ENCODE measurements at places on chromosomes 11 and 22.

DNA sequence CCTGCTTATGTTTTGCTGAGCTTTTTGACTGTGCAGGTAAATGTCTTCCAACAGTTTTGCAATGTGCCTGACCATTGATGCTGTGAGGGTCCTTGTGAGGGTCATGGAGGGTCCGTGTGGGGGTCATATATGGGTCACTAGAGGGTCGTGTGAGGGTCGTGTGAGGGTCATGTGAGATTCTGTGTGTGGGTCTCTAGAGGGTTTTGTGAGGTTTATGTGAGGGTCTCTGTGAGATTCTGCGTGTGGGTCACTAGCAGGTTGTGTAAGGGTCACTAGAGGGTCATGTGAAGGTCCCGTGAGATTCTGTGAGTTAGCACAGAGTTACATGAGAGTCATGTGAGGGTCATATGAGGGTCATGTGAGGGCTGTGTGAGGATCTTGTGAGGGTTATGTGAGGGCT, 263.9 kb upstream of the B3GAT1 start:
- DNase-seq, result no peak

GRCh38 chr22:27045103-27045947, 387.9 kb downstream of the MIAT start:
- no peak for DNase-seq

GRCh38 chr11:71062199-71062598, 190.2 kb downstream of the SHANK2 start:
- no peak for DNase-seq

GRCh38 chr22:30947816-30948454, 20.6 kb downstream of the MORC2 start:
- DNase-seq, result no peak

DNA sequence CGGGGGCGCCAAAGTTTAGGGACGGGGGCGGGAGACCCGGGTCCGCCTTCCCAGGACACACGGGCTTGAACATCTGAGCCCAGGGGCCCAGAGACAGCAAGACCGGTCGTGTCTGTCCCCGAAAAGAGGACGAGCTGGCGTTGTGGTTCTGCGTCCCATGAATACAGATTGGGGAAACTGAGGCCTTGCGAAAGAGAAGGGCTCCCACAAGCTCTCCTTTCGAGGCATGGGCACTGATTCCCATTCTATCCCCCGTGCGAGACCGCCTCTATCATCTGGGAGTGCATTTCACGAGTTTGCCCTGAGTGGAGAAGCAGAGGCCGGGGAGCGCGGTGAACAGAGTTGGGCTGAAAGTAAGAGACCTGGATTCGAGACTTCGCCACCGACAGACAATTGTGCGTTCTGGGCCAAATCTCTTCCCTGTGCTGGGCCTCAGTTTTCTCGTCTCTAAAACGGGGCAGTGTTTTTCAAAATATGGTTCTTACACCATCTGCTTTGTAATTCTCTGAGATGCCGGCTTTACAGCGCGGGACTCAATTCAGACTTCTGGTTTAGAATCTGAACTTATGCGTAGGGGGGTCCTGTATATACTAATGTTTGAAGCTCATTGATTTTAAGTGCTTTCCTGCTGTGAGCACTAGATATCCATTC, 471 bp downstream of the RNF185 start:
- peak; percentile 29 for DNase-seq

- DNase-seq, result no peak
These were observed 226.3 kb downstream of the DSCAML1 start for GRCh38 chr11:117570701-117571100.

- DNase-seq, result no peak
These were observed 7.4 kb upstream of the MCHR1 start for GRCh38 chr22:40671796-40672360.

GRCh38 chr11:93080146-93080759, 110.8 kb downstream of the MTNR1B start:
- no peak for DNase-seq

- DNase-seq, result no peak
These were observed 286.1 kb upstream of the CNTN5 start for GRCh38 chr11:98734686-98735085.

DNA sequence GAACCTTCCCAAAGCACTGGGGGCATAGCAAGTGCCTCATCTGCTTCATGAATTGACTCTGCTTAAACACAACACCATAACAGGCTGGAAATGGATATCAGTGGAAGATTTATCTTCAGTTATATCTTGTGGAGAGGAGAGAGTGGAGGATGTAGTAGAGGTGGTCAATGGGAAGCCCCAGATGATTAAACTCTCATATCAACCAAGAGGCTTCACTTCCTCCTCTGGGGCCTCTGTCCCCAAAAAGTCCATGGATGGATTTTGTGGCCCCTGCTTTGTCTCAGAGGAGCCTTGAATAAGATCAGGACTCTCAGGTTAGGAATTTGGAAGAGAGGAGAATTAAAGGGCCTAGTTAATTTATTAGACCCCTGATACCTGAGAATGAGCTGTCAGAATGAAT, 106.1 kb downstream of the CEP164 start:
- DNase-seq, result no peak

DNA sequence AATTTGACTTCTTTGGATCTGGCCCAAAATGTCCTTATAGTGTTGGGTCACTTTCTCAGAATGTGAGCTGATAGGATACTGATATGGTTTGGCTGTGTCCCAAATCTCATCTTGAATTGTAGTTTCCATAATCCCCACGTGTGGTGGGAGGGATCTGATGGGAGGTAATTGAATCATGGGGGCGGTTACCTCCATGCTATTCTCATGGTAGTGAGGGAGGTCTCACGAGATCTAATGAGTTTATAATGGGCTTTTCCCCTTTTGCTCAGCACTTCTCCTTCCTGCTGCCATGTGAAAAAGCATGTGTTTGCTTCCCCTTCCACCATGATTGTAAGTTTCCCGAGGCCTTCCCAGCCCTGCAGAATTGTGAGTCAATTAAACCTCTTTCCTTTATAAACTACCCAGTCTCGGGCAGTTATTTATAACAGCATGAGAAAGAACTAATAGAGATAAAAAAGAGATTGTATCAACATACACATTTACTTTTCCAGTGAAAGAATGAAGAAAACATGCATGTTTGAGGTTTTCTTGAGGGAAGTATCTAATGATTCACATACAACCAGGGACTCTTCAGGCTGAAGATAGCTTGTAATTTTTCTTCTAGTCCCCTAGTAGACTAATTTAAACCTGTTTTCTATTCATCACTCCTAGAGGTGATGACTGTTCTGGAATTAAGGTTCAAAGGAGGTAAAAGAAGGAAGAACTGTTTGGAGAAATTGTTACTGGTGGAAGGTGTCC, 17.3 kb upstream of the CSTF3 start:
- DNase-seq, result no peak

- no peak for DNase-seq
These were observed 49.5 kb downstream of the MICAL3 start for GRCh38 chr22:17974703-17975372.

DNA sequence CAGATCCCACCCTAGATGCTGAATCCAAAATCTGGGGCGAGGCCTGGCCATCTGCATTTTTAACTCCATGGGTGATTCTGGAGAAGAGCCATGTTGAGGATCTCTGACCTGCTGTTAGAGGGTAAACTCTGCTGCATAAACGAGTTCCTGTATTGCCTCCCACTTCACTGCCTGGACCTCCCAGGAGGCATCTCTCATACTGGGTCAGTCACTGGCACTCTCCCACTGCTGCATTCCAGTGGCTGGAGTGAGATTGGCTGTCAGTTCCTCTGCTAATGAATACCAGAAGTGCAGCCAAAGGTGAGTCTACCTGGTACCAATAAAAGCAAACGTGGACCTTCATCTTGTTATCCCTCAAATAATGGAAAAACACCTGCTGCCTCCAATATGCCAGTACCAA, 10.3 kb downstream of the POLDIP3 start:
- DNase-seq, result no peak

DNA sequence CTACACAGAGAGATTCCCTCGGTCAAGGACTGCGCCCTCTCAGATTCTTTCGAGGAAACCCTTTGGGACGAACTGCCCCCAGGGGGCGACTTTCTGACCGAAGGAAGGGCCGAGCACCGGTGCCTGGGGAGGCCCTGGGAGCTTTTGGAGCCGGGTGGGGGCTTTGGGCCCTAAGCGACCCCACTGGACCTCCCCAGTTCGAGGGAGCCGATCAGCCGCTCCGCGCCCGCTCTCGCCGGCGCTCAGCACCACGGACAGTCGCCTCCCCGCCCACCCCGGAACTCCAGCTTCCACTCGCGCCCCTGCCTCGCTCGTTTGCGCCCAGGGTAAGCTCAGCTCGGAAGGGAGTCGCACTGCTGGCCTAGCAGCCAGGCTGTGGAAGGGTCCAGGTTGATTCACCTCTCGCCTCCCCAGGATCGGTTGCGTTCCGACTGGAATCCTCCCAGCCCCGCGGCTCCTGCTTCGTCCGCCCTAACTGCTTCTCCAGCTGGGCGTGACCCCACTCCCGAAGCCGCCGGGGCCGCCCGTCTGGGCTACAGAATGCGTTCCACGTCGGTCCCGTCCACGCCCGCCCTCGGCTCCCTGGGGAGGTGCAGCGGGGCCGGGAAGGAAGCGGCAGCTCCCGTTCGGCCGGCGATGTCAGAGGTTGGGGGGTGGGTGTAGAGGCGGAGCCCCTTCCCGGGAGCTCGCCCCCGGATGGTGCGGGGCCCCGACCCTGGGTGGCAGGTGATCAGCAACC, 428 bp downstream of the SCN3B start:
- DNase-seq, result peak; percentile 40

- no peak for DNase-seq
These were observed 46.8 kb downstream of the MACROD1 start for GRCh38 chr11:64118876-64119665.

- no peak for DNase-seq
These were observed 87.8 kb upstream of the BMAL1 start for GRCh38 chr11:13189561-13190426.

DNA sequence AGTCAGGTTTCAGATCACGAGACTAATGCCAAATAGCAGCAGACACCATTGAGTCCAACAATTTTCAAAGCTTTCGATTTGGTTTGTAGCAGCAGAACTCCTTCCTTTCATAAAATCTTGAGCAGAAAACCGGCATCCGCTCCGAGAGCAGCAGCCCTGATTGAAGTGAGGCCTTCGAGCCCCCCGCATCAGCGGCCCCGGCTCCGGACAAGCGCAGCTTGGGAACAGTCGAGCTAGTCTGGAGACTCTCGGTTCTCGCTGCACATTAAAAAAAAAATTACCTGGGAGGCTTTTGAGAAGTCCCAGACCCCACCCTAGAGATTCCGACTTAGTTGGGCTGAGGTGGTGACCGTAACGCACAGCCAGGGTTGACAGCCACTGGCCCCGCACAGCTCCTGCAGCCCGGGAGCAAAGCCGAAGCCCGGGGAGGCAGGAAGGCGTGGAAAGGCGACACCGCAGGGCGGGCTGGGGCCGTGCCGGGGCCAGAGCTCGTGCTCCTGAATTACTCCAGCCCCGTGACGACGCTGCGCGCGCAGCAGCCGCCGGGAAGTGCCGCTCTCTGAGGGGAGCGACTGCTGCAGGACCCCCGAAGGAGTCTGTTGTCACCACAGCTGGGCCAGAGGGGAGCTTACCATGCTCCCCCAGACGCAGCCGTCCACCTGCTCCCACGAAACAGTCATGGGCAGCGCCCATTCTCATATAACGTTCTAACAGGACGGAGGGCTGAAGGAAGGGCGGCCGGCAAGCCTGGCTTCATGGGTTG, 57.8 kb downstream of the SPATA19 start:
- no peak for DNase-seq

DNA sequence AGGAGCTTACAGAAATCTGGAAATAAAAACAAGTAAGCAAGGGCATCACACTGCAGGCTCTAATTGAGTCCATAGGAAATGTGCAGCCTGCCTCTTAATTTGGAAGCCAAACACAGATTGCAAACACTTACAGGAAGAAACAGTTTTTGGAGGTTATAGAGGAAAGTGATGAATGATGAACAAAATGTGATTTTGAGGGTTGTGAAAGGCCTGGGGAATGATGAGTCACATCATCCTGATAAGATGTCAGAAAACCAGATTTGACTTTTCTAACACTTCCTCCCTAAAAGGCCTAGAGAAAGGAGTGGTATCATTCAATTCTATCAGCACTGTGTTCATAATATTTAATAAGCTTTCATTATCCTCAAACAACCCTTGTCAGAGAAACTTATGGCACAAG, 96.6 kb upstream of the POU2AF2 start:
- no peak for DNase-seq

GRCh38 chr11:125871391-125872137, 15.9 kb upstream of the HYLS1 start:
- peak; percentile 47 for DNase-seq

- no peak for DNase-seq
These were observed 2.7 kb downstream of the CHRM4 start for GRCh38 chr11:46388619-46389449.

GRCh38 chr11:104390651-104391050, 226.7 kb upstream of the PDGFD start:
- no peak for DNase-seq

- DNase-seq, result no peak
These were observed 22.1 kb upstream of the ASCC2 start for GRCh38 chr22:29860006-29860766.

DNA sequence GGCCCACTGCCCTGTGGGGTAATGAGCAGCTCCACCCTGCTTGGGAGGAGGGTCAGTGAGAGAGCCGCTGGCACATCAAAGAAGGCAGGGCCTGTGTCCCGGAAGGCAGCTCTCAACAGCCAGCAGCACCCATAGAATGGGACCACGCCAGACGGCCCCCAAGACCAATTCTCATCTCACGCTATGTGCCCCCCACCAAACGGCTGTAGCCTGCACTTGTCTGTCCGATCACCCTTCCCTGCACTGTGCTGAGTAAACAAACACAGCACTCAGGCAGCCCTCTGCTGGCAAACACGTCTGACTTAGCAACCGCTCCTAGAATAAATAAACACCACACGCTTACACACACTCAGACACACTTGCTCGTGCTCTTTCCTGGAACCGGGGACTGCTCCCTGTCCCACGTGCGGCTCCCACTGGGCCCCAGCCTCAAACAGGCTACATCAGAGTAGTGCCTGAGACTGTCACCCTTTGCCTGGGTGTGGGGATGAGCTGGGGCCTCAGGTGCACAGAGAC, 53.2 kb upstream of the CDON start:
- no peak for DNase-seq

GRCh38 chr11:115930886-115931547, 426.8 kb upstream of the CADM1 start:
- no peak for DNase-seq

DNA sequence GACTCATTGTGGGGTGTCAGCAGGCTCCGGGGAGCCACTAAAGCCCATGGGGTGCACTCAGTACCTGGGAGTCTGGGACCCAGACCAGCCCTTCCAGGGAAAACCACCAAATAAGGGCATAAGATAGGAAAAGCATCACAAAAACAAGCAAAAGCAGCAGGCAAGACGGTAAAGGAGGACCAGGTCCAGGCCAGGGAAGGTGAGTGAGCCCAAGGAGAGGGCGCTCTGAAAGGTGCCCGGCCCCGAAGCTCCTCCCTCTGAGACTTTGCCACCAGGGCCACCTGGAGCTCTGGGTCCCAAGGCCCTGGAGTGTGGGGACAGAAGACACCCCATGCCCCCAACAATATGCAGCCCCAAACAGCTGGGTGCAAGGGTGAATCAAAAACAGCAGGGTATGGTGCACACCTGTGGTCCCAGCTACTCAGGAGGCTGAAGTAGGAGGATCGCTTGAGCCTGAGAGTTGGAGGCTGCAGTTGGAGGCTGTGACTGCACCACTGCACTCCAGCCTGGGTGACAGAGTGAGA, 5.2 kb upstream of the IL17REL start:
- no peak for DNase-seq
